ENCODE measurements at places on chromosomes 11 and 22.

- no peak for DNase-seq
Measured at GRCh38 chr11:68826726-68827125, 15.0 kb downstream of the CPT1A start.

DNA sequence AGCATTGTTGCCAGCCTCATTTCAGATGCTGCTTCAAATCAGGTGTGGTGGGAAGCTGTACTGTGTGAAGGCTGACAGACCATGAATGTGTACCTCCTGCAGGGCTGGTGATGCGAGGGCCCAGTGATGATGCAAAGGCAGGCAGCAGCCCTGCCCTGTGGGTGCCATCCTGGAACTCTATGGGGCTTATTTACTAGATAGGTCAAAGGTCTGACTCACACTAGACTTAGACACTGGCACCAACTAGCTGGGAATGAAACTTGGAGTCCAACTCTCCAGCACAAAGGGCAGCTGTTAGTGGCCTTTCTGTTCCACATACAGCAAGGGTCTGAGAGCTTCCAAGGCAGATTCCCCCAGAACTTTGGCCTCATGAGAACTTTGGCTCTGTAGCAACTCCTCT is 138.4 kb downstream of the TTC17 start:
- no peak for DNase-seq

DNA sequence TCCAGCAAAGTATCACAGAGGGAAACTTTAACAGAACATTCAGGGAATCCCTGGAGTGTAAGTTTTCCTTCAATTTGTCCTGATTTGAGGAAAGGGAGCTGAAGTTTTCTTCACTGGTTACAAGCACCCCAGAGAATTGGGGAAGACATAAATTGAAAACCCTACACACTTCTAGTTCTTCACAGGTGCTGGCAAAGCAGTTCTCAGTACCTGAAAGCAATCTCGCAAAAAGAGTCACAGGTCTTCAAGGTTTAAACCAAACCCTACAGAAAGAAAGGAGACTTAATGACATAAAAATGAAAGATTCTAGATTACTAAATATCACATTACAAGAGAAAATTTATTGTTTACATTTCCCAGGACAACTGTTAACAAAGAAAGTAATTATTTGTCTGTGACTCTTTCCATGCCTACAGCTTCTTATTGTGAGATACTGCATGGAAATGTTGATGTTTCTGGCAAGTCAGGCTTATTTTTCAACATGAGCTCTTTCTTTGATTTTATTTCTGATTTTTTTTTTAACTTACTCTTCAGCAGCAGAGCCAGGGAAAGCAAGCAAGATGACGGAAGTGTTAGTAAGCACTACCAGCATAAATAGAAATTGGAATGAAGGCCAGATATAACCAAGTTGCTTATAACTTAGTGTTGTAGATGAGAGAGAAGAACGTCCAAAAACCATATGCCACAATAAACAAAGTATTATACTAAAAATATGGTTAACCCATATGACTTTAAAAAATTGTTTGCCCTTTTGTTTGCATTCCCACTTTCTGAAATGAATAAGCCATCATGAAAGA is 44.1 kb downstream of the FANCF start:
- no peak for DNase-seq

GRCh38 chr11:32213223-32213622 is 122.3 kb downstream of the RCN1 start:
- DNase-seq, result no peak

- peak; percentile 45 for DNase-seq
Measured at GRCh38 chr11:36352922-36353321, 56.8 kb downstream of the PRR5L start.

DNA sequence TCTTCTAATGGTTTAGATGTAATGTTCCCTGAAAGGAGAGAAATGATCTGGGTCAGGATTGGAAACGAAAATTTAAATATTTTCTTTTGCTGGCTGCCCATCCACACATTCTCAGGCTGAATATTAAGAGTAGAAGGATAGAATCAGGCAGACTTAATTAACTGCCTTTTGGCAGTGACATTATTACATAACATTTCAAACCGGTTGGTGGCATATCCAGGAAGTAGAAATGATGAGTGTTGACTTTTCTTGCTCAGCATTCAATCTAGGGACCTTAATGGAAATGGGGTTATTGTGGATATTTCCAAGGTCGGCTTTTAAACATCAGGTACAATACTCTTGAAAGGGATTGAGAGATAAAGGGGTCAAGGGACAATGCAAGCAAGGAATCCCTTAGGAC is 677.4 kb upstream of the ARHGAP42 start:
- DNase-seq, result no peak

GRCh38 chr11:68911731-68912130 is 8.0 kb downstream of the IGHMBP2 start:
- DNase-seq, result no peak

GRCh38 chr11:122140500-122140899 is 24.5 kb upstream of the BLID start:
- no peak for DNase-seq

GRCh38 chr11:83951521-83951920 is 665.4 kb upstream of the CCDC90B start:
- DNase-seq, result no peak

- DNase-seq, result no peak
Measured at GRCh38 chr22:41816241-41816640, 15.8 kb downstream of the CCDC134 start.

- DNase-seq, result no peak
Measured at GRCh38 chr11:47509077-47509536, 43.8 kb downstream of the CELF1 start.

GRCh38 chr11:63985812-63986155 is 454 bp upstream of the OTUB1 start:
- peak; percentile 83 for DNase-seq

DNA sequence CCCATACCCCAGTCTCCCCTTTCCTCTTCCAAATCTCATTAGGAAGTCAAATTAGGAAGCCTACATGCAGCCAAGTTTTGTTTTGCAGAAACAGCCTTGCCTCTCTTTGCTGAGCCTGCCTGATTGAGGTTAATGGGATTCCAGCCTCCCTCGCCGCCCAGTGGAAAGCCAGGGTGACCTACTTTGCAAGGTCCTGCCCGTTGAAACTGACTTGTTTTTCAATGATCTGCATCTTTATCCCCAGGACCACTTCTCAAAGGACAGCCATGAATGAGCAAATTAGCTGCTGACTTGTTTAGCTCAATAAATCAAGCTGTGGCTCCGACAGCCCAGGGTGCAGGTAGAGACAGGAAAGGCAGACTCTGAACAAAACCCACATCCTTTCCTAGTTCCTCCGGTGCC is 110.4 kb downstream of the RRAS2 start:
- DNase-seq, result peak; percentile 50

- no peak for DNase-seq
Measured at GRCh38 chr11:117498791-117499190, 171.1 kb downstream of the CEP164 start.

GRCh38 chr11:4610258-4610935 is 2.4 kb upstream of the TRIM68 start:
- peak; percentile 46 for DNase-seq

DNA sequence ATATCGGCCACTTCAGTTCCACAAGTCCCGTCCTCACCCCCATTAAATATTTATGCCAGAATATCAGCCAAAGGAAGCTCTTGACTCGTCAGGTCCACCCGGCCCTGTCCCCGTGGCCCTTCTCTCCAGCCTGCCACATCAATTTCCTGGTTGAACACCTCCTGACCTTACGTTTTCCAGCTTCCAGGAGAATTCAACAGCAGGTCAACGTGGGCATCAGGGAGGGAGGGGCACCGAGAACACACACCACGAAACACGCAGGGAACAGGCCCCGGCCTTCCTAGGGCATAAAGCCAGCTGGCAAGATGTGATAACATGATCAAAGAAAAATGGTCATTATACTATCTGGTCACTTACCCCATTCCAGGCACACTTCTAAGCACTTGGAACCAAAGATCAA is 15.3 kb downstream of the SULT4A1 start:
- DNase-seq, result no peak

- no peak for DNase-seq
Measured at GRCh38 chr22:34973016-34973415, 92.9 kb upstream of the ISX start.

GRCh38 chr22:17388235-17388634 is 19.0 kb downstream of the CECR2 start:
- DNase-seq, result no peak

DNA sequence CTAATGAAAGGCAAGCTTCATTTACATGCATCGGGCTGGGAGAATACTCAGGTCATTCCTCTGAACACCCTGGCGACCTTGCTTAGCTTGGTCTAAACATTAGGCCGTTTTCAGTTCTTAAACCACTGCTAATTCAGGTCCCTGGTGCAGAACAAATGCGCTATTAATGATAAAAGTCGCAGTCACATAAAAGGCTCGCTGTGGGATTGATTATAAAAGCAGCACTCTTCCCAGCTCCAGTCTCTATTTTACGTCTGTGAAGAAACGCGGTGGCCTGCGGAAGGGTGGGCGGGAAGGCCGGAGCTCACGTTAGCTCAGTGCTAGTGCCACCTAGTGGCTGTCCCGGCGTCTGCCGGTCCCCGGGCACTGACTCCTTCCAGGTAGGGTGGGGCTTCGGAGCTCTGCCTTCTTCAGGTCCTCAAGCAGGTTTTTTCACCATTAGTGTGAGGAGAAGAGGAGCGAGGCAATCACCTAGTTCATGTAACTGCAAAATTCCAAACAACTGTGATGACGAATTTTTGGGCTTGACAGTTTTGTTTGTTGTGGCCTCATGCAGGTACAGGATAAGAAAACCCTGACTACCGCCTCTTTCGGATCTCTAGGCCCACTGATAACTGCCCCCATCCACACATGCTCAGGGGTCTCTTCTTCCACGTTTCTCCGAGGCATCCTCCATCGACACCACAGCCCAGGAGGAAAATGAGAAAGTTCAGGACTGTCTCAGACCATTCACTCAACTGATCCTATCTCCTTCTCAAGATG is 66.5 kb upstream of the CLMP start:
- peak; percentile 71 for DNase-seq

DNA sequence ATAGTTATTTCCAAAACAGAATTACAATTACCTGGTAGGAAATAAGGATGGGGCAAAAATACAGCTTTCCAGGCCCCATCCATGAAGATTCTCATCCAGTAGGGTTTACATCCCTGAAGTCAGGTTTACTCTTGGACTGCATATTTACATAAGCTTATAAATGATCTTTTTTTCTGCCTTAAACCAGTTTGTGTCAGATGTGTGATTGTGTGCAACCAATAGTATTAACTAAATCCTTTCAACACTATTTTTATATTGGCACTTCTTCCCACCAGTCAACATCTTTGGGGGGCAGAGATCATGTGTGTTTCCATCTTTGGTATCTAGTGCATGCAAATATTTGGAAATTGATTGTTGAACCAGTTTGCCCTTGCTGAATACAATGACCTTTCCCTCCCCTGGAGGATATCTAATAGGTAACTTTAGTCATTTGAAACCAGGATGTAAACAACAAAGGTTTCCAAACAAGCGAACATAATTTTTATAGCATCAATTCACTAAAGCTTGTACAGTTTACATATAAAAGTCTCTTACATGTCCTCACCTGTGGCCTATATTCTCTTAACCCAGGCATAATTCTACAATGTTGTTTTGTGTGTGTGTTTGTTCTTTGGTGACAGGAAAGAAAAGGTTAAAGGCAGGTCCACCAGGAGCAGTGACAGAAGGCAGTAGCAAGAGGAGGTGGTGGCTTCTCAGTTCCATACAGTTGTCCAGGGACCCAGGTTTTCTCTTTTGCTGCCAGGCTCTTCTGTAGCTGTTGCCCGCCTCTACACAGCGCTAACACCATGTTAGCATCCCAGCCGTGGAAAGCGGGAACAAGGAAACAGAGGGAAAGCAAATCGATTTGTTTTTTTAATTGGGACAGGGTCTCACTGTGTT is 1.7 kb upstream of the ME3 start:
- no peak for DNase-seq

DNA sequence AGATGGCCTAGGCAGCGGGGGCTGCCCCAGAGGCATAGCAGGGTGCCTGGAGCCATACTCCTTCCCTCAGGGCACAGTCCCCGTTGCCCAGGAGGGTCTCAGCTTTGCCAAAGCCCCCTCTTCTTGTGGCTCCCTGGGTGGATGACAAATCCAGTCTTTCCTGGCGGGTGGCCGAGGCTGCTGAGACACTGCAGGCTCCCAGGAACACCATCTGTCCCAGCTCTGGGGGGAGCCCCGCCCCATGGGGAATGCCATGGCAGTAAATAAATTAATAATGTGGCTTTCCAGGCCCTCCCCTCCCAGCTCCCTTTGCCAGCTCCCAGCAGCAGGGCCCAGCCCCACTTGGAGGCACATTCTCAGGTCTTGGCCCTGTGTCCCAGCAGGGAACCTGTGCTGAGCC is 45.0 kb downstream of the PDE2A start:
- no peak for DNase-seq

GRCh38 chr11:12698048-12698447 is 23.8 kb downstream of the TEAD1 start:
- DNase-seq, result no peak

DNA sequence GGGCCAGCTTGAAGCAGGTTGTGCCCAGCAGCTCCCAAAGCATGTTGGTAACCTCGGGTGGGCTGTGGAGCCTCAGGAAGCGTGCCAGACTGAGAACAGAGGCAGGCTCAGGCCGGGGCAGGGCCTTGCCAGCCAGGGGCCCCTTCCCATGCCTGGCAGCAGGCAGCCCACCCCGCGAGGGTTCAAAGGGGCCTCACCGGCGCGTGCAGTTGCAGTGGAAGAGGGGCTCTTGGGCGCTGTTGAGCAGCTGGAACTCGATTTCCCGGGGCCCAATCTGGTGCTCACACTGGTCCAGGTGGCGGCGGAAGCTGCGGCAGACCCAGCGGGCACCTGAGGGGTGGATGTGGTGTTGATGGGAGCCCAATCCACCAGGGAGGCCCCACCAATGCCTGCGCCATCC is 3.6 kb downstream of the PLA2G3 start:
- no peak for DNase-seq

- peak; percentile 65 for DNase-seq
Measured at GRCh38 chr11:3165152-3165705, at the start of gene OSBPL5. TSS of gene OSBPL5 (minus strand) at chr11:3165310. CDS start at chr11:3129148, 36,162 bp downstream.

Measured in natural killer cell (primary cell).